ENCODE measurements at places on chromosomes 4 and X.

DNA sequence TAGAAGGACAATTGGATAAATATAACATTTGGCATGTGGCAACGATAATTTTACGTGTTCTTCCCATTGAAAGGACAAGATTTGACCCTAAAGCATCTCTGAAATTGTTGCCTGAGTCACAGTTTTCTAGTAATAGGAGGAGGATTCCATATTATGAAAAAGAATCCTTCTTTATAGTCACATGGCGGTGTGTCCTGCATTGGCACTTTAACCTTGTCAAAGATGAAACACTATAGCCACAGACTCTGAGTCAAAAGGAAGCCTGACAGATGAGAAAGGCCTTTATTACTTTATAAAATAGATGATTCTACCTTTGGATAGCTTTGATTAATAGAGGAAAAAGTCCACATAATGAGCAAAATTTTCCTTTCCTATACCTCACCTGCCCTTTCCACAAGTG, 11.5 kb downstream of the LNX1 start:
- DNase-seq, result no peak

GRCh38 chr4:165927815-165928214, 54.8 kb downstream of the TLL1 start:
- DNase-seq, result no peak

DNA sequence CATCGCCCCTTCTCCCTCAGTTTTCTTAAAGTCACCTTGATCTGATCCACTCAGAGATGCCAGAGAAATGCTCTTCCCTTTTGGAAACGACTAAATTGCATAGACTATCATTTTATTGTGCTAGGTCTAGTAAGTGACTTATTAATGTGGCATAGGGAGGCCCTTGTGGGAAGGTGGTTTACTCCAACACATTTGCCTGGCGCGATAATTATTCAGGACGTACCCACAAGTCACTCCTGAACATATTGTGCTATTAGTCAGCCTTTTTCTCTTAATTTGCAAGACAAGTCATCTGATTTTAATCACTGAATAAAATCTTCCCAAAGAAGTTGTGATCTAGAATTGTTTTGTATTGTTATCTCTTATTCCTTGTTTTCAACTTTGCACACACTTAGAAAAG, 7.6 kb downstream of the ENPEP start:
- DNase-seq, result no peak

- no peak for DNase-seq
These were observed 7.3 kb downstream of the GRPR start for GRCh38 chrX:16130707-16131106.

DNA sequence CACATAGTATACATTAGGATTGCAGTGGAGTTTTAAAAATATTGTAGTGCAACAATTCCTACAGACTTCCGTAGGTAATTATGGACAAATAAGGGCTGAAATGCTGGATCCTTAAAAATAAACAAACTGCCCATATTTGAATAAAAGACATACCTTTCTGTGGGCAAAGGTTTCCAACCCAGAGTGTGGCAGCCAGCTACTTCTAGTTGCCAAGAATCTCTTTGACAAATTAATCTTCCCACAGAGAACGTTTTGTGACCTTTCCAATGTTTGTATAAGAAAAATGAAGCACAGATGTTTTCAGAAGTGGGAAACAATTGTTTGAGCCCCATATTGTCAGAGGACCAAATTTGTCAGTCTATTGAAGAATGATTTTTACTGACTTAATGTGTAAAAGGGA, 21.1 kb downstream of the GRPR start:
- no peak for DNase-seq

DNA sequence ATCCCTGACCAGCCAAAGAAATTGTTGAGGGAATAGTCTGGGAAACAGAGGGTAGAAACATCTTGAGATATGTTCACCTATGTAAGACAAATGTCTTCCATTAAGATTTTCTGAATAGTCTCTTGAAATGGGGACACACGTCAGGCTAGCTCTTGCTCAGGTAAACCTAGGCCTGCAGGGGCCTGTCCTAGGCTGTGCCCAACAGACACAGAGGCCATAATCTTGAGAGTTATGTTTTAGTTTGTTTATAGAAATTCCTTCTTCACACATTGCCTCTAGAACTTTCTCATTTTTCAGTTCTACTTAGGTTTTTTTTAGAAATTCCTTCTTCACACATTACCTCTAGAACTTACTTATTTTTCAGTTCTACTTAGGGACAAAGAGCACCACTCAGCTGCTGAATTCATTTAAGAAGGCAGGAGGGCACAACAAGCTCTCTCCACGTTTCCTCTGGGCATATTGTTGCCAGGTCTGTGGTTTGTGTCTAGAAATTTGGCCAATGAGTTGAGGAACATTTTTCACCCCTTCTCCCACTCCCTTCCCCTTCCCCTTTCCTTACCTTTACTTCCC, 94.9 kb downstream of the ARHGAP24 start:
- no peak for DNase-seq

DNA sequence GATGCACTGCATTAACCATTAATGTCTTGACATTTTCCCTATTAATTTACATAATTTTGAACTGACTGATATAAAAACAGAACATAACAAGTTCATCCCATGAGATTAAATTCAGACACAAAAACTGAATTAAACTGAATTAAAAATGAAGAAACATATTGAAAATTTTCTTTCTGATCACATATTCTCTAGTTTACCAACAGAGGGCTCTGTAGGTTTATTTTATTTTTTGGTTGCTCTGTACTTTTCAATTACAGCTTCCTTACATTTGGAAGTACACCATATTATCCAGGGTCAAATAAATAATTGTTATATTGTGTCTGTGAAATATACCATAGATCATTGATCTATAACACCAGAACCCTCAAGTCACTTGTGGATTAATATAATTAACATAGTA, 27.3 kb upstream of the CT83 start:
- no peak for DNase-seq

- DNase-seq, result no peak
These were observed 59.3 kb downstream of the PSAPL1 start for GRCh38 chr4:7375427-7375826.

- no peak for DNase-seq
These were observed 2440.0 kb downstream of the PCDH7 start for GRCh38 chr4:33160126-33160525.

DNA sequence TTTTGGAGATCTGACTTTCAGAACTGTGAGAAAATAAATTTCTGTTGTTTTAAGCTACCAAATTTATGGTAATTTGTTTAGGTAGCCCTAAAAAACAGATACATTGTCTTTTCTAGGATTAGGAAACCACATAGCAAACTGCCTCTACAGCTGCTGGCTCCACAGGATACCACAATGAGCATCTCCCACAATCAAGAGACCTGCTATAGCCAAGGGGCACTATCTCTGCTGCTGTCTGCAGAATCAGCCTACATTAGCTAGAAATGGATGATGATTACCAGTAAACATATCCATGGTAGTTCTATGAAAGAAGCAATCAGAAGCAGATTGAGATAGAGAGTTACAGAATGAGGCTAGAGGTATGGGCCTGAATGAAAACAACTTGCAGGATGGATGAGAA, 244.4 kb upstream of the NDST4 start:
- DNase-seq, result no peak

- no peak for DNase-seq
These were observed 133.6 kb downstream of the CBLL2 start for GRCh38 chrX:22406201-22406737.

DNA sequence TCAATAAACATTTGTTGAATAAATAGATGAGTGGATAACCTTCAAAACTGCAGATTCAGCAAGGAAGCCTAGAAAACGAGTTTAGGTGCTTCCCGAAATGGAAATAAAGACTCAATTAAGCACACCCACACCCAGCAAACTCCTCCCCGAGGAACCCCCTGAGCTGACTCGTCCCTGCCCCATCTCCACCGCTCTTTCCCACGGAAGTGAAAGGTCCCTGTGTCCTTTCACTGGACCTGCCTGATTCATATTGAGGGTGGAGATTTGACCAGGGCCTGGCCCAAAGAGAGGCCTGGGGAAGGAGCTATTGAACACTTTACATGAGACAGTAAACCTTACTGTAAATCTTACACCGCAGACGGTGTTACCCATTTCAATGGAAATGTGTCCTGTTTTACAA, 129.1 kb downstream of the CPZ start:
- no peak for DNase-seq

DNA sequence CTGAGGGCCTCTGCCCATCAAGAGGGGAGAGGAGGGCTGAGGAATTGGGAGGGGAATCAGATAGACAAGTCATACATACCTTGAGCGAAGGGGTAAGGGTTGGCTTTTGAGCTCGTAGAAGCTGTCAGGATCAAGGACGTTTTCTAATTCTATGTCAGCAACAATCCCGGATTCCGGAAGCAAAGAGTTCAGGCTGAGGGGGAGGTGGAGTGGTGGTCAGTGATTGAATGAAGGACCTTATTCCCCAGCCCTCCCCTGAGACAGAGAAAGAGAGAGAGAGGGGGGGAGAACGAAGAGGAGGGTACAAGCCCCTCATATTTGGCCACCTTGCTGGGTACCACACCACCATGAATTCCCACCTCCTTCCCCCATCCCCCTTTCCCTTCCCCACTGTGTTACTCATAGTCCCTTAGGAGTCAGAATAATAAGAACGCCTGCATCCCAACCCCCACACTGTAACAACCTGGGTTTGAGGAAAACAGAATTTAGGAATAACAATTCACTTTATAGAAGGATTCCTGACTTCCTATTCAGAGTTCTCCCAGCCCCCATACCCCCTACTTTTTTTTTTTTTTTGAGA, 2.7 kb downstream of the TFE3 start:
- DNase-seq, result no peak

GRCh38 chrX:38060331-38060878, 54.1 kb downstream of the SYTL5 start:
- DNase-seq, result no peak

DNA sequence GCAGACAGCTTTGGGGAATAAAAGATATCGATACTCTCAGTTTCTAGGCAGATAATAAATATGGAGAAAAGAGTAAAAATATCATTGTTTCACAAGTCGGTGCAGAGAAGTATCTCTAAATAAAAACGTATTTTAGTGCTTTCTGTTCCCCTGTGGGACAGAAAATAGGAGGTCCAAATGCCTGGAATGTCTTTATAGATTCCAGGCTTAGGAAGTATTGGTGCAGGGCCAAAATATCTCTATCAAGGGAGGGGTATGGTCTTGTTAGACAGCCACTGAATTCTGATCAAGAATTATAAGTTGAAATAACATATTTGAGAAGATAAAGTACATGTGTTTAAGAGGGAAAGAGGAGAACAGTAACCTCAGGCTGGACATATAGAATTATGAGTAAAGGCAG, 596.4 kb downstream of the PCDH18 start:
- DNase-seq, result no peak

DNA sequence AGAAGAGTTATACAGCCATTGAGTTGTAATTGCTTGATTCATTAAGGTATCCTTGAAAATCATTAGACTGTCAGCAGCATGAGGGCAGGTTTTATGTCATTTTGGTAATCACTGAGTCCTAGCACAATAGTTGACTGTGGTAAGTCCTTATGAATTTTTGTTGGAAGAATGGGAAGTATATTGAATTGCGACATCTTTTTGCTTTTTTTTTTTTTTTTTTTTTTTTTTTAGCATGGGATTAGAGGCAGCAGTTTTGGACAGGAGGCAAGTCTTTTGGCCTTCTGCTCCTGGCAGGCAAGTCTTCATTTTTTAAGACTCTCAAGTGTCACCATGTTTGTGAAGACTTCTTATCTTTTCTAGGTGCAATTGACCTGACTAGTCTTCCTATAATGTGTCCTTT, 29.7 kb downstream of the PRRG1 start:
- no peak for DNase-seq

GRCh38 chr4:147311956-147312355, 168.9 kb upstream of the EDNRA start:
- no peak for DNase-seq

DNA sequence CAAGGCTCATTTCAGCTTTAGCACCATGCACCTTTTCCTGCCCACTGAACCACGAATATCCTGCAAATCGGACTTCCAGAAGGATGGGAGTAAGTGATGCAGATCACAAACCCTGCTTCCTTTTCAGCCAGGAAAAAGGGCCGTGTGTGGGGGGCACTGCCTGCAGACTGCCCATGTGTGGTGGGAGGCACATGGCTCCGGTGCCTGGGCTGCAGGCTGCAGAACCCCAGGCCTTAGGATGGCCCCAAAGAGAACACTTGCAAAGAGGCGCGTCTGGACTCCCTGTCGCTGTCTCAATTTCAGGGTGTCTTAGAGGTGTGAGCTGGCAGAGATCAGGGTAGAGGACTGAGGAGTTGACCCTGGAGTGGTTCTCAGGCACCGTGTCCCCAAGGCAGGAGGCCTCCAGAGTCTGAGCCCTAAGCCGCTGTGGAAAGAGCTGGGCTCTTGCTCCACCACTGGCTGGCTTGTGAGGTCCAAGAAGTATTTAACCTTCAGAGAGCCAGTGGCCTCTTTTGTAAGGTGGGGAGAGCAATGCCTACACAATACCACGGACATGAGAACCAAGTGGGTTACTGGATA, 97.0 kb downstream of the ENPP6 start:
- DNase-seq, result no peak

GRCh38 chrX:40192196-40192595, 94.4 kb upstream of the BCOR start:
- DNase-seq, result no peak

DNA sequence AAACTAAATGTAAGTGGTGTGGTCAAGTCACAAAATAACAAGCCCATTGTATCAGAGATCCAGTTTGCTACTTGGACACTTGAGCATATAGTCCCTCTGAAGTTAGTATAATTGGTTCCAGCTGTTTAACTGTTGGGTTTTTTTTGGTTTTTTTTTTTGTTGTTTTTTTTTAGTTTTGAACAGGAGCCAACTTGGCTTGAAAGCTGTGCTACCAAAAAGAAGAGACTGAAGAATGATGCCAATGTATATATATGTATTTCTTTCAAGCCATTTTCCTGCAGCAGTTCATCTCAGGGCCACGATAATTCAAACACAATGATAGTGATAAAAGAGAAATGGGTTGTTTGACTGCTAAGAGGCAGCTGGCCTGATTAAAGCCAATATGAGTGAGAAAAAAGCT, 138.3 kb downstream of the PCDH18 start:
- DNase-seq, result no peak

- DNase-seq, result no peak
These were observed 1054.9 kb upstream of the DIAPH2 start for GRCh38 chrX:95629737-95630136.

DNA sequence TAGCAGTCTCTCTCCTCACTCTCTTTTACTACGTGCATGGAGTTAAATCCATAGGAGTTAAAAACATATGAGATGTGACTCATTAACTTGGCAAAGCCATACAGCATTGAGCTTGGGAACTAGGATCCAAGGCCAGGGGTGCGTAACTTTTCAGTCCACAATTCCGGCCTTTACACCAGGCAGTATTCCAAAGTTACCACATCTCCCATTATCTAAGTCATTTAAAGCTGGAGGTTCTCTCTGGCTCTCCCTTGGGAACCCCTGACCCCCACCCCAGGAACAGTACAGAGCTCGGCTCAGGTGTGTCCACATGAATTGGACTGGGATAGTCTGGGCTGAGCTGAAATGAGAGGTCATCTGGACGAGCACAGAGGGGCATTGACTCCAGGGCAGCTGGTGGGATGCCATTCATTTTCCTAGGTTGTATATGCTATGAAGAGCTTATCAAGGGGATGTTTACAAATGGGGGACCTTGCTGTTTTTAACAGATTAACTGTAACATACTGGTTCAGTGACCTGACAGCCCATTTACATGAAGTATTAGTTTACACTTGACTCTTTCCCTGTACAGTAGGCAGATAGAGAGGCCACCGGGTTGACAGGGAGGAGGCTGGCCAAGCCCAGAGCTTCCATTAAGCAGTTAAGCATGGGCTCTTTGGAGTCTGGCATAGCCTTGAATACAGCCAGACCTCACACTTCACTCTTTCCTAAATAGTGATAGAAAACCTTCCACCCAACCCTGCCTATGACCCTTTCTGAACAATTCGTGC, 128.8 kb downstream of the RAB28 start:
- DNase-seq, result no peak

- no peak for DNase-seq
These were observed 86.1 kb downstream of the HNRNPD start for GRCh38 chr4:82287720-82288119.
